ENCODE measurements at places on chromosomes 12 and 14.

DNA sequence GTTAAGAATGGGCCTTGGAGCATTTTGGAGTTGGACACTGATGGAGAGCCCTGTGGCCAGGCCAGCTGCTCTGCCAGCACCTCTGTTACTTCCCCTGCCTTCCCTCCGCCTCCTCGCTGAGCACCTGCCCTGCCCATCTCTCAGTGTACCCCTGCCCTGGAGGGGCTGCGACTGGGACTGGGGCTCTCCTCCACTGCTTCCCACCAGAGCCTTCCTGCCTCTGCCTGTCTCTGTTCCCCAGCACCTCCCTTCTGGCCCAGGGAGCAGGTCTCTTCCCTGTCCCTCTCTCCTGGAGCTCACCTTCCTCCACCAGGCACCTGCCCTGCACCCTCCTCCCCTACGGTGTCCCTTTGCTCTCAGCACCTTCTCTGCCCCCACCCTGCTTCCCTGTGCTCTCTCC is 62.1 kb downstream of the WDR20 start:
- no peak for DNase-seq

DNA sequence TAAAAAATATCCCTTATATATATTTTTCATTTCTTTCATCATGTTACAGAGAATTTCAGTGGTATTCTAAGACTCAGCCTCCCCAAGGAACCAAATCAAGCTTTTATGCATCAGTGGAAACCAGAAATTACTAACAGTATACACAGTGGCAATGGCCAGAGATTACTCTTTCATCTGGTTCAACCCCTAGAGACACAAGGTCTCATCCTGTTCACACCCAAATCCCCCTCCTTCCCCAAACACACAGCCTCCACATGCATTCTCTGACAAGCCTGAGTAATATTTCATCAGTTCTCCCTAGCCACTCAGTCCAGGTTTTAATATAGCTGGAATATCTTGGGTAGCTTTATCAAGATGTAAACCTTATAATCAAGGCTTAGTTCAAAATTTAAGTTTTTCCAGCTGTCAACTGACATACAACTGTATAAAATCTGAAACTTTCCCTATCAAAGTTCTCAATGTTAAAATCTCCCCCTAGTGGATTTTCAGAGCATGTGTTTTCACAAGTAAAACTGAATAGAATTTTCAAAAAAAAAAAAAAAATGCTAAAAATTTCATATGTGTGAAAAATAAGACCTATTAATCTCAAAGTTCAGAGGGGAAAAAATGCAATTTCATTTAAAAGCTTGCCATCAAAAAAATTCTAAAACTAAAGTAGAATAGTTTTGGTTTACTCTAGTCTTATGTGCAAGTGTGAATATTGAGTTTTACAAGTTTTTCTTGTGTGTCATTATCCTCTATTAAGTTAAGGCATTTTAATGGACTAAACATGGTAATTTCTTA is 10.5 kb upstream of the SSTR1 start:
- DNase-seq: peak; percentile 36

DNA sequence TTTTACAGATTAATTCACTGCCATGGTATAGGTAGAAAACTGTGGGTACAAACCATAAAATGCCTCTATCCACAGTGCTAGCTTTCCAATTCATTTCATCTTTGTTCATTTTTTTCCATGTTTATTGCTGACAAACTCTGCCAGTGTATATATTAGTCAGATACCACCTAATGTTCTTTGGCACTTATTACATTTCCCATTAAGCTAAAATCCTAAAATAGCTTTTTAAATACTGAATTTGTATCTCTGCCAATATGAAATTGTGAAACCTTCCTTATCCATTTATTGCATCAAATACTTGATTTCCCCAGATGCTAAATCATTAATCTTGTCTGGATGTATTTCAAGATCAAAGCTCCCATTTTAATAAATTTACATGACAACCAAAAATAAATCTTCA is 150.1 kb upstream of the FSCB start:
- DNase-seq: peak; percentile 95

- no peak for DNase-seq
Observed at GRCh38 chr14:71579331-71579730, 352.9 kb upstream of the RGS6 start.

DNA sequence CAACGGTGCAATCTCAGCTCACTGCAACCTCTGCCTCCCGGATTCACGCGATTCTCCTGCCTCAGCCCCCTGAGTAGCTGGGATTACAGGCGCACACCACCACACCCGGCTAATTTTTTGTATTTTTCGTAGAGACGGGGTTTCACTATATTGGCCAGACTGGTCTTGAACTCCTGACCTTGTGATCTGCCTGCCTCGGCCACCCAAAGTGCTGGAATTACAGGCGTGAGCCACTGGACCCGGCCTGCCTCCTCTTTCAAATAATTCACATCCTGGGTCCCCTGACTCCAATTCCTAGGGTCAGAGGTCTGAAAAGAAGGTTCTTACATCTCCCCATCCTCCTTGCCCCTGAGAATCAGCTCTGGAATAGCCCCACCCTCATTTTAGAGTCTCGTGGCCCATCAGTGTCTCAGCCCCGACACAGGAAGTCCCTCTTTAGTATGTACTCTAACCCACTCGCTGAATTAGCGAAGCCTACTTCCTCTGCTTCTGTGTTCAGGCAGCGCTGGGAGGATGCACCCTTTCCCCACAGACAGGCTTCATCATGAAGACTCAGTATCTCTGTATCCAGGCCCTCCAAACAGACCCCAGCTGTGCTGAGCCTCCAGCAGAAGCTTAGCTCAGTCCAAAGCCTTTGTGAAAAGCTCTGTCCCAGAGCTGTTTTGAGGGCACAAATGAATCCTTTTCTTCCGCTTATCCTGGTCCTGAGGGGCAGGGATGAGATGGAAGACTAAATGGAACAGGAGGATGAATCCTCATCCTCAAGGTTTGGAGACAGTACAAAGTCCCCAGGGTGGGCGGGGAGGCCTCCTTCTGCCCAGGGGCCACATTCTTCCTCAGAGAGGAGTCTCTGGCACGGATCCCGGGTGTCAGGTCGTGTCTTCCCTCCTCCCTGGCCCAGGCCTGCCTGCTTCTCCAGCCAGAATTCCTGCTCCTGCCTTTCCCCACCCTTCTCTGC is 3.5 kb downstream of the LPAR5 start:
- no peak for DNase-seq

Measured in NCI-H1105 treated with DMSO at 0.1 percent for 48 hours (cell line).